LNCaP clone FGC (cell line): ENCODE measurements at places on chromosomes 12 and 14.

GRCh38 chr14:69845050-69845581 lies 34.1 kb upstream of the SMOC1 start:
- no peak for DNase-seq

DNA sequence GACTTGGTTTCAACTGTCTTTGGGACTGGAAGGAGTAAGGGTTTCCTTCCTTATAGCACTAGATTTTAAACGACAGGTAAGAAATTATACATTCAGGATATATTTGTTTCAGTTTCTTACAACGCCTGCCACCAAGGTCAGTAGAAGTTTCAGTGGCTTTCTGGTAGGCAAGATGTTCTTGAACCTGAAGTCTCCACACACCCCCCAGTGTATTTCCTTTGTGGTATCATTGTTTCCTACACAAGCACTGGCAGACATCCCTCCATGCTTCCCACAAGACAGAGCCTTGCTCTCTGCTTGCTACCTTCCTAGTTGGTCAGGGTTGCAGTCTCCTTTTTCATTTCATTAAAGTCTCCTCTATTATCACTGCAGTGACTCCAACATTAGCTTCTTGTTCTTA lies 283.1 kb downstream of the FLRT2 start:
- no peak for DNase-seq

DNA sequence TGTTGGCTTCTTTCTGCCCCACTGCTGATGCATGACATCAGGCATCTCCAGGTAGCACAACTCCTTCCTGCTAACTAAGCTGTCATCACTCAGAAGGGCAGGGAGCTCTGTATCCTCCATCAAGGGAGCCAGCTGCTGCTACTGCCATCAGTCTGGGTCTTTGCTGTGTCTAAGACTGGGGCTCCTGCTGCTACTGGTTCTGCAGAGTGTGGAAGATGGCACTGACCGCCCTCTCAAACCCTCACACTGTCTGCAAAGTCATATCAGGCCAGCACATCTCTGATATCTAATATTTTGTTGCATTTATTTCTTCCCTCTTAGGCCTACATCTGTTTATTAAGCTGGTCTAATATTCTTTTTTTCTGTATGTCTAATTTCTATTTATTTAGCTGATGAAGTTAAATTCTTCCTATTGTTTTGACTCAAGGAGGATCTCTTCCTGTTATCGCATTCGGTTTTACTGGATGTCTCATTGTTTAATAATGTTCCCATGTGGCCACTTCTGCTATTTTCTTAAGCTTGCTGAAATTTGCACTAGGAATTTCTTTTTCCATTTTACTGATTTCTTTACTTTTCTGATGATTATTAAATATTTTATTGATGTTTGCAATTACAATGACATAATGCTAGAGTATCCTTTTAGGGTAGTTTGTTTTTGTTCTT lies 7.6 kb upstream of the E2F7 start:
- no peak for DNase-seq

- no peak for DNase-seq
Observed at GRCh38 chr12:64450711-64451486, 1.0 kb upstream of the TBK1 start.

- DNase-seq: no peak
Observed at GRCh38 chr14:103463149-103463548, 59.5 kb downstream of the CKB start.

- peak; percentile 26 for DNase-seq
Observed at GRCh38 chr14:43539210-43539609, 967.9 kb downstream of the FSCB start.

DNA sequence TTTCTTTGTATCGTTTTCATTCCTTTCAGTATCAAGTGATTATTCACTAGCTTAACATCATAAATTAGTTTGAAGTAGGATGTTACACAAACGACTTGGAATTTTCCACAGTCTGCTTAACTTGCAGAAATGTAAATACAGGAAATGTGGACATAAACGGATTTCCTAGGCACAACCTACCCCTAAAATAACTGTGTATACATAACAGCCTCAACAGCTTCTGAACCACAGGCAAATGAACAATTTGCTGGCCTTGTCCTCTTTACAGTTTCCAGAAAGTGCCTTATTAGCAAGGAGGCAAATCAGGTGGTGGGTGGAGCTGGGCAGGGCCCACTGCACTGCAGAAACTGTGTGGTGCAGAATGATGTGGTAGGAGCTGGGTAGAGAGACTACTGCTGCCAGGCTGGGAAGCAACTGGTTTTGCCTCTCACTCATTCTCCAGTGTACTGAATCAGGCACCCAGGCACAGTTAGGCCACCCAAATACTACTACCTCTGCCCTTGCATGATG lies 14.1 kb downstream of the DRAM1 start:
- no peak for DNase-seq

GRCh38 chr12:31558521-31558920 lies 32.4 kb downstream of the DENND5B start:
- DNase-seq: no peak

DNA sequence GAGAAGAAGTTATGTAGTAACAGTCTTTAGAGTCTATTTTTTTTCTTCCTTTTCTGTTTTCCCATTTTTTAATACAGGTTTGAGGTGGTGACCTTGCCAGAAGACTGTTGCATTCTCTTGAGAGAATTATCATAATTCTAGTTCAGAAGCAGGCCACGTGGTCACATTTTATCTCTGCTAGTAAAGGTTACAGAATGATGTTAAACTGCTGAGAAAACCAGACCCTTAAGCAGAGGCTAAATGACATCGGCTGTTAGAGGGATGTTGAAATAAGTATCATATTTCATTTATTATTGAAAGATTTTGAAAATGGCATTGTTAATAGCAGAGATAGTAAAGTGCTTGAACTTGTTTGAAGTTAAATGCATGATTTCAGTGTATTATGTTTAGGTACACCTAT lies 49.2 kb downstream of the BRMS1L start:
- DNase-seq: no peak

DNA sequence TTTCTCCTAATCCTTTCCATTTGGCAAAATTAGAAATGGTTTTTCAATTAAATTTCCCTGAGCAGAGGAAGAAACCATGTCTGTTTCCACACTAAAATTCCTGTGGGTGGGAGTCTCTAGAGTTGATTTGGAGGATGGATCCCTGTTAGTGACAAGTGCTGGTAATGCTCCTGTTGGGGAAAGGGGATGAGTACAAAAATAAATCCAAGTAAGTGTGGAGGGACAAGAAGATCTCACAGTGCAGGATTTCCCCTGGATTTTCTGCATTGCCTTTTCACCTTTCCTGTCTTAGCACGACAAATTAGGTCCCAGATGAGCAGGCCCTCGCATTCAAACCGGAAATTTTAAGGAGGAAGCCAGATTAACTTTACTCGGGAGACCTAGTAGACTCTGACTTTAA lies 107.5 kb downstream of the DAD1 start:
- DNase-seq: no peak

DNA sequence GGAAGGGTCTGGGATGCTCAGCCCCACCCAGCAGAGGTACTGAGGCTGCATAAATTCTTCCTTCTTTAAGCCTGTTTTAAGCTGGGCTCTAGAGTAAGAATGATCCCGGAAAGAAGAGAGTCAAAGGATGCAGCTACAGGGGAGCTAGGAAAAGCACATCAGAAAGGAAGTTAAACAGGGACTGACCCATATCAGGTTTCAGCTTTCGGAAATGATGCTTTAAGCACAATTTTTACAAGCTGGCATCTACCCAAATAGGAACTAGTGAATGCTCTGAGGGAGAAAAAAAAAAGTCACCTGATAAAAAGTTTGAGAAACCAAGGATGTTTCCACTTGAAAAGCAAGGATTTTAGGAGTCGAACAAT lies 22.0 kb downstream of the TSPAN8 start:
- peak; percentile 56 for DNase-seq

GRCh38 chr14:70317969-70318634 lies 41.4 kb downstream of the COX16 start:
- DNase-seq: peak; percentile 34

DNA sequence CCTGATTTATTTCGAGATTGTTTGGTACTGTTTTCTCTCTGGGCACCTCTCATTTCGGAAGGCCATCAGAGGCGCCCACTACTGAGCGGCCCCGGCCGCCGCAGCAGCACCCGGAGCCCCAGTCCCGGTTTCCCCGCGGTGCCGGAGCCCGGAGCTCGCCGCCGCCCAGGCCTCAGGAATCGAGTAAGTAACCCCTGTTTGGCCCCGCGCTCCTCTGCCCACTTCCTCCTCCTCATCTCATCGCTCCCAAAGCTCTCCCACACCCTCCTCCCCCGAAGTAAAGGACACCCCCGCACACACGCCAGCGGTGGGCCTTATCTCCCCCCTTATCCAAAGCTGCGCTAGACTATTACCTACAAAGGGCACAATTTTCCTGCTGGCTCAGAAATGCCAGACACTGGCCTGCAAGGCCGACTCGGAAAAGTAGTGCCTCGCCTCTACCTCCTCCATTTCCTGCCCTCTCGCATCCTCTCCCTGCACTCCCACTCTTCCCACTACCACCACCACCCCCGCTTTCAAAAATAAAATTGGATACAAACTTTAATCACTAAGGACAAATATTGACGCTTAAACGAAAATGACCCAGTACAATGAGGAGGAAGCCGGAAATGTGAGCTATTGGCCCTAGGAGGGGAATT lies 637 bp upstream of the FOXG1 start:
- DNase-seq: no peak

DNA sequence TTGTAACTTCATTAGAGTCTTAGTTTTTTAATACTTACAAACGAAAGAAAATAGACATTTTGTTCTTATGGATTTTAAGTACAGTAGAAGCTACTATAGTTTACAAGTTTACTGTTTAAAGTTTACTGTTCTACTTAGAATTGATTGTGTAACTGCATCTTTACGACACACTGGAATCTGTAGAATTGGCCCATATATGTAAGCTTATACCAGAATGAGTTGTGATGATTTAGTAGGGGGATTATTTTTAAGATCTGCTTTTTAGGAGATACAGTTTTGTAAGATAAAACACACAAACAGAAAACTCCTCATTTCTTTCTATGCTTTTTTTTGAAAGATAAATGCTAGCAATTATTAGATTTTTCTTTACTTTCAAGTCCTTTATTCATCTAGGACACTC lies 30.2 kb upstream of the NAV3 start:
- DNase-seq: no peak

GRCh38 chr14:50344116-50344775 lies 32.1 kb downstream of the DMAC2L start:
- DNase-seq: no peak

DNA sequence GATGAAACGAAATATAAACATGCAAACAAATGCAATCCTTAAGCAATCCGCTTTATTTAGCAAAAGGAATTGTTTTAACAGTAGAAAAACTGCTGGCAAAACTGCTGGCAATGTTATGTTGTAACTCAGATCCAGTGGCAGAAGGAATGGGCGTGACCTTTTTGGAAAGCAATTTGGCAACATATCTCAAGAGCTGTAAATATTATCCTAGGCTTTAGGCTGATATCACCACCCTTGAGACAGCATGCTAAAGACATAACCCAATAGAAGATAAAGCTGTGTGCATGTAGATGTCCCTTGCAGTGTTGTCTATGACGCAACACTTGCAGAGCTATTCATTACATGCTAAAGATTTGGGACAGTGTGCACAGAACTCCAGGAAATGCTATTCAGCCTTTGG lies 138.5 kb downstream of the DICER1 start:
- no peak for DNase-seq

GRCh38 chr14:72264716-72265115 lies 332.5 kb downstream of the RGS6 start:
- no peak for DNase-seq

- DNase-seq: peak; percentile 47
Observed at GRCh38 chr14:77086017-77086727, 11.9 kb upstream of the CIPC start.

DNA sequence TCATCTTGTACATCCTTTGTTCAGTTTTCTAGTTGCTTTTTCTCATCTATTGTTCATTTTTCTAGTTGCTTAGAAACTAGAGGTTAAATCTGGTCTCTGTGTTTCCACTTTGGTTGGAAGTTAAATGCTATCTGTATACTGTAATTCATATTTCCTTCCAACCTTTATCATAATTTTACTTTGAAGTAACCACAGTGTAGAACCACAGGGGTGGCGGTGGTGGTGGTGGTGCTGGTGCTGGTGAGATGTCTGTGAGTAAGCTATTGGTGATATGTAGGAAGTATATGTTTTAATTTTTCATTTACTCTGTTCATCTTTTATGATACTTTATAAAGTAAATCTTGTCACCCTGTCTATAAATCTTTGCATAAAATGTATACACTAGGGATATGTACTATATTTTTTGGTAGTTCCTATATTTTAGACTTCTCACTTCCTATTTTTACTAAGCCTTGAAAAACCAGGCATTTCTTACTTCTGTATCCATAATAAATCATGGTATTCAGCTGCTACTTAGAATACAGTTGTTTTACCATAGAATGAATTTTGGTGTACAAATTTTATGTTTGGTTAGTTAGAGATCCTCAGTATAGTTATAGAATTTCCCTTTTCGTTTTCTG lies 31.9 kb downstream of the CCDC91 start:
- no peak for DNase-seq

DNA sequence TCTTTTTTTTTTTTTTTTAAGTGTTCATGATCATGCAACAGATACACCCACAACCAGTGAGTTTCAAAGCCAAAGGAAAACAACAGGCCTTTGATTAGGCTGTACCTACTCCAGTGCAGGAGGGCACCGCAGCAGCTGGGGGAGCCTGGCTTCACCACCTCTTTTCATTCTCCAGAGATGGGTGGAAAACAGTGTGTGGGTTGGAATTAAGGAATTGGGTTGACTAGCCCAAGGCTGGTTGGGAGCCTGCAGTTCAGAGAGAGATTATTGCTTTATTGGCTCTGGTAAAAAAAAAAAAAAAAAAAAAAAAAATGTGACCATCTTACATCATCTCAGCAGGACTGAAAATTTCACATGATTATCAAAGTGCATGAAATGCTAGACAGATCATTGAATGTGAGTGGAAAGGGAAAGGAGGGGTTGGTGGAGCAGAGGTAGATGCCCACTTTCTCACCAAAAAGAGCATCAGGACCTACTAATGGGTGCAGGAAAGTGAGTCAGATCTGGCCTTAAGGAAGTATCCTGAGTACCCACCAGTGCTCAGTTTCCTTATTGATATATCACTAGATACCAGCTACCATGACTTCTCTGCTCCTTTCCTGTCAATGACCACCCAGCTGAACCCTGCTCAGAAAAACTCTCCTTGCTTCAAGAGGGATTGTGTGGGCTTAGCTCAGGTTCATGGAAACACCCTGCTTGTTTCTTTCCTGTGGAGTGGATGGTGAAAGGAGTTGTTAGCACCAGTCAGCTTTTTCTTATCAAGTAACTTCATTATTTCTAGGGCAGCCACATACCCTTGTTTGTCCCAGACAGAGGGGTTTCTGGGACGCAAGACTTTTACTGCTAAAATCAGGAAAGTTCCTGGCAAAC lies 54.8 kb upstream of the DYRK2 start:
- no peak for DNase-seq
